ENCODE measurements at places on chromosomes 16 and 17.

- DNase-seq, result peak; percentile 86
These were observed at the start of gene SPAG9 for GRCh38 chr17:51120739-51121619. Gene SPAG9, minus strand, starts transcription at chr17:51120868. Its CDS starts 212 bp downstream, at chr17:51120656.

DNA sequence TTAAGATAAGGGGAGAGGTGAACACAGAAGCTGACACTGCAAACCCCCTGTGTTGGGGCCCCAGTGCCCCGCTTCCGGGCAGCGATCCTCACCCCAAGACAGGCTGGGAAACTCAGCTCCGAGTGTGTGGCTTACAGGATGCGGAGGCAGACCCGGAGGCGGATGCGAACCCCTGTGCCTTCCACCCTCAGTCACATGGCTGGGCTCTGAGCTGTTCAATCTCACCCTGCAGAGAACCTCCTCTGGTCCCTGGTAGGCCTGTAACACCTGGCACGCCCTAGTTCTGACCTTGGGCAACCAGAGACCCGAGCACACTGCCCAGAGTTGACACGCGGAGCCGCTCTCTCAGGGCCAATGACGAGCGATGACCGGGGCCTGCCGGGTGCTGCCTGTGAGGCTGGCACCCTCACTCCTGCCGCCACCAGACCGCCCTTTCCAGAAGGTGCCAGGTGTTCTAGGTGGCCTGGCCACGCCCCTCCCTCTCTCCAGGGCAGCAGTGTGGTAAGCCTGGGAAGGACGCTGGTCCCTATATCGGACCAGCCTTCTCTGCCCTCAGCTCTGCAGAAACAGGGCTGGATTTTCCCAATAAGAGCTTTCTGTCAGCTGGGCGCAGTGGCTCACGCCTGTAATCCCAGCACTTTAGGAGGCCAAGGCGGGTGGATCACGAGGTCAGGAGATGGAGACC lies 23.3 kb downstream of the MEAK7 start:
- DNase-seq, result no peak

DNA sequence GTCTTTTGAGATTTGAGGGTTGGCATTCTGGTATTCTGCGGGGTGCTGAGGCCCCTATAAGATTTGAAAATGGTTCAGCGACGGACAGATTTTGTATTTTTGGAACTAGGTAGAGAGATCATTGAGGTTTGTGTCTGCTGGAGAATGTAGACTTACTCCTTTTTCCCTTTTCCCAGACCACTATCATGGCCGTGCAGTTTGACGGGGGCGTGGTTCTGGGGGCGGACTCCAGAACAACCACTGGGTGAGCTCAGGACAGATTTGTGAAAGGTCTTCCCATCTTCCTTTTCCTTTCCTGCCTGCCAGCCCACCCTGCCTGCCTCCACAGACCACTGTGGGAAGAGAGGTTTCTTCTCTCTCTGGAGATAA lies 572 bp downstream of the PSMB6 start:
- no peak for DNase-seq

DNA sequence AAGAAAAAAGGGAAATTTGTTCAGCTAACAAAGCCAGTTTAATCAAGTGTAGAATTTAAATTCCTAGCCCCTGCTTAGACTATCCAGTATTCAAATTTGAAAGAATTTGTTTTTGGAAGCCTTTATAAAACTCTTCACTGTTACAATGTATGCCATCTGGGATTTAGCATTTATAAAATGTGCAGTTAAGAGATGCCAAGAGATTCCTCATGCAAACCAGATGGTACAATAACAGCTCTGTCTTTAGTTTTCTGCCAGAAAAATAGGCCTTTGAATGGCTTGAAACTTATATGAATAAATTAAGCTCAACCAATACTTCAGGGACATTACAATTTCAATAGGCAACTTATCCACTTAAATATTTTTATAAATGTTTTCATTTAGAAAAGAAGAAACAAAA lies 6.8 kb upstream of the ANKS4B start:
- DNase-seq, result no peak

- no peak for DNase-seq
These were observed 137.0 kb downstream of the AIPL1 start for GRCh38 chr17:6297960-6298359.

DNA sequence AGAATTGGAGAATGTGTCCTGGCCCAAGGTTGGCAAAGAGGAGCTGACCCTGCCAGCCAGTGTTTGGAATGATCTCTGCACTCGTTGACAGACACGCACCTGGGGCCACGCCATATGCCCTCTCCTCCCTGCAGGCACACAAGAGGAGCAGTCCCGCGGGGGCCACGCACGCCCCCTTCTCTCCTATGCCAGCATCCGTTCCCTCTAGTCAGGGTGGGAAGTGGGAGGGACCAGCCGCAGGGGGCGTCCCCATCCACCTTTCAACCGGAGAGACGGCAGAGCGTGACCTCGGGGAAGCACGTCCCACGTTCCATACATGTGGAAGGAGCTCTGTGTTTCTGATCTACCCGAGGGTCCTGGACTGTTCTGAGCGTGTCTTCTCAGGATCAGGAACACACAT lies 86.9 kb upstream of the ZNF750 start:
- DNase-seq, result no peak

- no peak for DNase-seq
These were observed 17.6 kb upstream of the CCDC182 start for GRCh38 chr17:57762452-57763395.

GRCh38 chr16:83781-84615 lies 6.0 kb downstream of the MPG start:
- DNase-seq, result no peak

DNA sequence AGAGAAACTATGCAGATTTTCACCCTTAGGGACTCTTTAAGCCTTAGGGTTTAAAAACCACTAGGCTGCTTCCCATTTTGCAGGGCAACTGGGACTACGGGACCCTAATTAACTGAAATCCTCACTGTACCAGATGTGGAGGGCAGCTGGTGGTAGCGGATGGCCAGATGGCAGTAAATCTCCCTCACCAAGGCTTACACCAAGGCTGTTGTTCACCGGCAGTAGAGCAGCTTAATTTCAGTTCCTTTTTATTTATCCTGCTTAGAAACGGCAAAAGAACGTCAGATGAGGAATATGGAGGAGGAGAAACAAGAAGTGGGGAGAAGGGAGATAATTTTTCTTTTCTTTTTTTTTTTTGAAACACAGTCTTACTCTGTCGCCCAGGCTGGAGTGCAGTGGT lies 6.5 kb downstream of the ABHD15 start:
- no peak for DNase-seq

Measured in NCI-H2081 treated with DMSO at 0.1 percent for 48 hours (cell line).